ENCODE measurements at places on chromosomes 12 and 14.

DNA sequence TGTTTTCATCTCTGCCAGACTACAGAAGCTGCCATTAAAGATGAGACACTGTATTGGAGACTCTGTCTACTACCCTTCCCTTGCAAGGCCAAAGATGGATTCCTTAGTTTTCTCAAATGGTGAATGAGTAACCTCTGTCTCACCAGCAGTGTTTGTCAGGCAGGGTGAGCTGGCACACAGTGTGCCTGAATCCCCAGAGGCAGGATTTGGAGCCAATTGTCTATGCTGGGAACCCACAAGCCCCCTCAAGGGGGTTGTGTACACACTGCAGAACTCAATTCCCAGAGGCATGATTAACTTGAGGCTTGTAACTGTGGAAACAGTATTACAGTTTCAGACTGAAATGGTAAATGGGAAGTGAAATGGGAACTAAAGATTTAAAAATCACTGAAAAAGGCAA lies 136.8 kb upstream of the PTPRB start:
- peak; percentile 28 for DNase-seq

GRCh38 chr12:64171715-64172114 lies 50.4 kb downstream of the KICS2 start:
- DNase-seq, result no peak

DNA sequence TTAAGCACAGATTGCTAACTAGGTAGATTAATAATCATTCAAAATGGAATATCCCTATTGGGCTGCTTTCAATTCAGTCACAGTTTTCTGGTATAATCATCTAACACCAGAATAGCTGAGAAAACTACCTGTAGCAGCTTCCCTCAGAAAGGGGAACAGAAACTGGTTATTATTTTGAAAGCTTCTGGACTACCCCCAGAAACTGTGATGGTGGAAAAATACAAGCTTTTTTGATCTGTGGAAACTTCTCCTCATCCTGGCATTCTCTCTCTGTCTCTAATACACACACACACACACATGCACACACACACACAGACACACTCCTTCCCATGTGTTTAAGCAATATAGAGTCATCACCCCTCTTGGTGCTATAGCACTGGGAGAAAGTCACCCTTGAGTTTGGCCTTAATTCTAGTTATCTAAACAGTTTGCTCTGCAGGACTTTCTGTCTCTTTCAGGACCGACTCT lies 251.5 kb upstream of the LMO3 start:
- DNase-seq, result no peak

DNA sequence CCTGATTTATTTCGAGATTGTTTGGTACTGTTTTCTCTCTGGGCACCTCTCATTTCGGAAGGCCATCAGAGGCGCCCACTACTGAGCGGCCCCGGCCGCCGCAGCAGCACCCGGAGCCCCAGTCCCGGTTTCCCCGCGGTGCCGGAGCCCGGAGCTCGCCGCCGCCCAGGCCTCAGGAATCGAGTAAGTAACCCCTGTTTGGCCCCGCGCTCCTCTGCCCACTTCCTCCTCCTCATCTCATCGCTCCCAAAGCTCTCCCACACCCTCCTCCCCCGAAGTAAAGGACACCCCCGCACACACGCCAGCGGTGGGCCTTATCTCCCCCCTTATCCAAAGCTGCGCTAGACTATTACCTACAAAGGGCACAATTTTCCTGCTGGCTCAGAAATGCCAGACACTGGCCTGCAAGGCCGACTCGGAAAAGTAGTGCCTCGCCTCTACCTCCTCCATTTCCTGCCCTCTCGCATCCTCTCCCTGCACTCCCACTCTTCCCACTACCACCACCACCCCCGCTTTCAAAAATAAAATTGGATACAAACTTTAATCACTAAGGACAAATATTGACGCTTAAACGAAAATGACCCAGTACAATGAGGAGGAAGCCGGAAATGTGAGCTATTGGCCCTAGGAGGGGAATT lies 637 bp upstream of the FOXG1 start:
- DNase-seq, result no peak

DNA sequence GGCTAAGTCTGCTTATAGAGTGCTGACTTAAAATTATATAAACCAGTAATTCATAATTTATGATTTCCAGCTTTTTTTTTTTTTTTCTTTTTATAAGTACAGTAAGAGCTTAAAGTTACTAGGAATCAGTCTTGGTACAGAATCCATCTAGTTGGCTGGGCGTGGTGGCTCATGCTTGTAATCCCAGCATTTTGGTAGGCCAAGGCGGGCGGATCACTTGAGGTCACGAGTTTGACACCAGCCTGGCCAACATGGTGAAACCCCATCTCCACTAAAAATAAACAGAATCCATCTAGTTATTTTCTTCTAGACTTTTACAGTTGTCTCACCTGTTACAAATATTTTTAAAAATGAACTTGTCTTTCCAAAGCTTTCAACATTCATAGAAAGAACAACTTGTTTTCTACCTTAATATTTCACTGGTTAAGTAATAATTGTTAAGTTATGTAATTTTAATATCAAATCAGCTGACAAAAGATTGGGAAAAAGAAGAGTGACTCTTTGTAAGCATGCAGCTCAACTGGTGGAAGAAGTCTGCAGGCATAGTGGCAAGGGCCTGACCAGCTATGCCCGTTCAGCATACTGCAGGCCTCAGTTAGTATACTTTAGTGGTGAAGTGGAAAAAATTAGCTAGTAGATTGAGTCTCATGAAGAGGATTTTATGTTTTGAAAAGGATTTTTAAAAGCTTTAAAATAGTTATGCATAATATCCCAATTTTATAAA lies 17.4 kb upstream of the PSMA3 start:
- no peak for DNase-seq

Data from GM04503 (cell line).